Non-pigmented ciliary epithelial cell (primary cell): ENCODE measurements at places on chromosomes 3 and 15.

- DNase-seq = no peak
Observed at GRCh38 chr3:126731044-126731443, 27.0 kb downstream of the CHCHD6 start.

- DNase-seq = peak; percentile 38
Observed at GRCh38 chr3:128487813-128488635, 5.0 kb downstream of the GATA2 start.

GRCh38 chr3:117531078-117531767, 821.6 kb downstream of the TUSC7 start:
- DNase-seq = no peak

- DNase-seq = no peak
Observed at GRCh38 chr15:74995779-74996765, 709 bp downstream of the SCAMP5 start.
